Suppressor macrophage (primary cell): ENCODE measurements at places on chromosomes 1 and 21.
A peak's percentile ranks its signal among the peaks of the same experiment; 100 is the strongest.

GRCh38 chr1:16235944-16236510, 956 bp downstream of the CPLANE2 start:
- DNase-seq, result peak; percentile 41

GRCh38 chr1:1118011-1118875, 2.4 kb upstream of the C1orf159 start:
- DNase-seq, result no peak

- DNase-seq, result no peak
Measured at GRCh38 chr1:91559046-91559750, 58.5 kb downstream of the CDC7 start.

DNA sequence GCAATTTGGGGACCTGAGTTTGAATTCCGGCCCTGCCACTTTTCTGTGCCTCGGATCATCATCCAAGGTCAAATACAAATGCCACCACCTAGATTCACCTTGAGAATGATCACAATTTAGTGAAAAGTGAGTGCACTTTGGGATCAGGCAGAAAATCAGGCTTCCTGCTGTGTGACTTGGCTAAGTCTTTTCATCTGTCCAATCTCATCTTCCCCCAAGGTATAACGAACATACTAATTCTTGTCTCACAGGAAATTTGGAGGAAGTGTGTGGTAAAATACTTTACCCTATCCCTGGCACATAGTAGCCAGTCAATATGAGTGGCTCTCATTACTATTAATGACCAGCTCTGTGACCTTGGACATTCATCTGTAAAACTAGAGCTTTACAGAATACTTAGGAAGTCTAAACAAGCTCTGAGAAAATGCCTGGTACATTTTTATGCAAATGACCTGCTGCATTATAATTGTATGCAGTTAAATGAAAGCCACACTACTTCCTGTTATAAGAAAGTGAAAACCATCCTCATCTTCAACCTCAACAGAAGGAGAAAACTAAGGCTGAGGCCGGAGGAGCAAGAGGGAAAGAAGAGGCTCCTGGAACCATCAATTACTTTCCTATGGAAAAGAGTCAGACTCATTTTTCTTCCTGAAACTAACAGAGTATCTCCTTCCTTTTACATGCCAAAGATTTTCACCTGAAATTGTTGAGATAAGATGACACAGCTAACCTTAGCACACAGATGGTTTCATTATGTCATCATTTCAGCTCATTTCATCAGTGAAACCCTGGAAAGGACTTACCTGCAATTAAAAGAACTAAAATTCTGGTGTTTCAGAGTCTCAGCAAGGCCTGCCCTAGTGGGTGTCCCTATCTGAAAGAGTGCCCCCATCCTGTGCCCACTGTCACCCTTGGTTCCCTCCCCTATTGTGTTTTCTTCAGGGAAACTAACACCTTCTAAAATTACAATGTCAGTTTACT, 32.6 kb upstream of the RGS8 start:
- DNase-seq, result no peak

DNA sequence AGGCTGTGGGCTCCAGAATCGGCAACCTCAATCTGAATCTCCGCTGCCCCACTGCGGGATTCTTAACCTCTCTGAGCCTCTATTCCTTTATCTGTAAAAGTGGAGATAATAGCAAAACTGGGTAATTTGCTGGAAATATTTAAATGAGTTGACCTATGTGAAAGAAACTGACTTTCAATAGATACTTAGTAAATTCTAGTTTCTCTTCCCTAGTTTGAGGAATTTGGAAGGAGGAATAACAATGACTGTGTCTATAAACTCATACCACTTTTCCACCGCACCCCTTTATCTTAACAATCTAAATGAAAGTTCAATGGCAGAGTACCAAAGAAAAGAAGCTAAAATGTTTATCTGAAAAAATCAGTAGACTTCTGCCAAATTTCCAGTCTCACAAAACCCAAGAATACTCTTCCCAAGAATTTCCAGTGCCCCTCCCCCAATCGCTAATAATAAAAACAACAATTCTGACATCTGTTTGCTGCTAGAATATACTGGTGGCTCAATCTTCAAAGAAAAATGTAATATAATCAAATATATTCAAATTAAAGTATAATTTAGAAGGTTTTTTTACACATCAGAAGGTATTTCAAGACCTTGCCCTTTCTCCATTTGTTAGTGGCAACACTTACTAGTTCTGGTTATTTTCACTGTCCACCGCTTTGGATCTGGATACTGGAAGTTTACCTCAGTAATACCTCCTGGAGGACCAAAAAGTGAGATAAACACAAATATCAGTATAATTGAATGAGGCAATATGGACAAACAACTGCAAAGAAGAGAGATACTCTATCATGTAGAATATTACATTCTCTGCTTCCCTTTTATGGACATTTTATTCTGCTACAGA, 171.2 kb downstream of the LTN1 start:
- DNase-seq, result no peak

DNA sequence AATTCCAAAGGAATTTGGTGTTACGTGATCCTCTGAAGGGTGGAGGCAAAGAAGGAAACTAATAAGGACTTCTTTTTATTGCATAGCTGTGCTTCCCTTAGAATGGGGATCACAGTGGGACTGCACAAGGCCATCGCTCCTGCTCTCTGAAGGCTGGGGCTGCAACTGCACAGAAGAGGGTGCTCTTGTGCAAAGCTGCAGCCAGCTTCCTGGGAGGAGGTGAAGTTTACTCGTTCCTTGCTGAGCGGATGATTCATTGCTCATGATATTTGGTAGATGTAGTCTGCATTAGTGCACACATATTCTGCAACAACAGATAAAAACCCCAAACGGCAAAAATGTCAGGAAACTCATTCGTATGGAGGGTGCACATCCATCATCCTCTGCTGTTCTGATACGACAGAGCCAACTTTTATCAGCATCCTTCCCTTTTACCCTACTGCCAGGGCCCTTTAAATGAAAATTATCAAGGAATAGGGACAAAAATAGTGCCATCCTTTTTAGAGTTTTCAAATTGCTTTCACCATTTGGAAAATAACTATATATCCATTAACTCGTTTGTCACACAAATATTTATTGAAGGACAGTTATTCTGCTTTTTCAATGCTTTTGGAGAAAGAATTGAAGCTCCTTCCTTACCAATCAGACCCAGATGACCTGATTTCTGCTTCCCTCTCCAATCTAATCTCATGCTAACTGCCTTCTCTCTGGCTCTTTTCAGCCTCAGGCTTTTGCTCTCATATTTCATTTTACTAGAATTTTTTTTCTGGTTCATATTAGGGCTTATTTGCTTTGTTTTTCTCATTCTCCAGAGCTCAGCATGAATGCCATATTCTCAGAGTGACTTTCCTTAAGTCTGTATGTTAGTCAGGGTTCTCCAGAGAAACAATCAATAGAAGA, 263.6 kb downstream of the DUSP10 start:
- peak; percentile 71 for DNase-seq

DNA sequence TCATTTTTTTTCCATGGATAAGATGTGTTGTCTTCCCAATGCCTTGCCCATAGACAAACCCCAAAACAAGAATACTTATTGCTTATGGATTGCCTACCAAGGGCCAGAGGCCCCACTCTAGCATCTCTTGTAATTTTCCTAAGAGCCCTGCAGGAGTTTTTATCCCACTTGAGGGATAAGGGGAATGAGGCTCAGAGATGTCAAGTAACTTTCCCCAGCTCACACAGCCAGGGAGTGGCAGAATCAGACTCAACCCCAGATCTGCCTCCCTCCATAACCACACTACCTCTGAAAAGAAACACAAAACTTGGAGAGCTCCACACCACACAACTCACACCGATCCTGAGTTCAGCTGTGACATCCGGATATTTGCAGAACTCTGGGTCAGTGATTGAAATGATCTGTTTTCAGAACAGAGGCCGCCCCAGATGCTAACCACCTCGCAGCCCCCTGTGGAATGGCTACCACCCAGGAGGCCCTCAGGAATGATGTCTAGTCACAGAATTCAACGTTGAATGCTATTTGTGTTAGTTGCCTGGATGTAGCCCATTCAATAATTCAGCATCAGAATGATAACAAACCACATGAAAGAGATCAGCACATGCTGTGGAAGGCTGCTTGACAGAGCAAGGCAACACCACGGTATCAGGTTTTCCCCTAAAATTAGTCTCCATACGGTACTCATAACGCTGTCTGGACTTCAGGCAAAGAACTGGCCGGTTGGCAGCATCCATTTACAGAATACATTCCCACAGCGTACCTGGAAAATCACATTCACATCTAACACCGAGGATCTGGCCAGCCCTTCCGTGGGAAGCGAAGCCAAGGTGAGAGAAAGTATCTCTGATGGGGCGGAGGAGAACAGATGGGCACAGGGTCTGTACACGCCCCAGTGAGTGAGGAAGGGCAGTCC, 231.9 kb downstream of the TOMM20 start:
- DNase-seq, result no peak

DNA sequence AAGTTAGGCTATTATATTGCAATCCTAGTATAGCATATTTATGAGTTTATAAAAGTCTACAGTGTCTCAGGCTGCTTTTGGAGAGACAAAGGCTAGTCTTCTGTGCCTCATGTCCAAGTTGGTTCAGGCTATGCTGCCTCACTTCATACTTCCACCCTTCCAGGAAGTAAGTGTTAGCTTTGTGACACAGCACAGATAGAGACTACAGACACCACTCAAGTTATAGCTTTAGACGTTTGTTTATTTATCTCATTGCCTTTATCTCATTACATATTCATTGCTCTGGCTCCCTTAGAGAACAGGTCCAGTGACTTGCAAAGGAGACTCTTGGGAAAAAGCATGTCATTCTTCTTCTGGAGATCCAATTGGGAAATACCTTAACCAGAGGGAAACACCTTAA, 22.6 kb upstream of the GBP4 start:
- DNase-seq, result no peak

GRCh38 chr1:209038735-209039134, 544.8 kb upstream of the CAMK1G start:
- DNase-seq, result no peak

DNA sequence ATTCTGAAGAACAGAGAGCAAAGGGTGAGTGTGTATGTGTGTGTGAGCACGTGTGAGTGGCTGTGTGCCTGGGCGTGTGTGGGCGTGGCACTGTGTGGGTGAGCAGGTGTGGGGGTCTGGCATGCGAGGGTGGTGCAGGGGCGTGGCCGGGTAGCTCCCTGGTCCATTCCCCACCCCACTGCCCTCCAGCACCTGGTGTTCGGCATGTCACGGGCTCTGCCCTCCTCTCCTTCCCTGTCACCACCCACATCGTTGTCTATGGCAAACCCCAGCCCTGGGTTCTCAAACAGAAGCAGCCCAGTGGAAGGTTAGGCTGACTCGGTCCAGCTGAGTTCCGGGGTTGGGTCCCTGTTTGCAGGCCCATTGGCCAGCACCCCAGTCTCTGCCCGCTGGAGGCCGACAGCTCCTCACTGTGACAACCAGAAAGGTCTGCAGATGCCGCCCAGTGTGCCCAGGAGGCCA, 39.8 kb downstream of the UBE2G2 start:
- no peak for DNase-seq

DNA sequence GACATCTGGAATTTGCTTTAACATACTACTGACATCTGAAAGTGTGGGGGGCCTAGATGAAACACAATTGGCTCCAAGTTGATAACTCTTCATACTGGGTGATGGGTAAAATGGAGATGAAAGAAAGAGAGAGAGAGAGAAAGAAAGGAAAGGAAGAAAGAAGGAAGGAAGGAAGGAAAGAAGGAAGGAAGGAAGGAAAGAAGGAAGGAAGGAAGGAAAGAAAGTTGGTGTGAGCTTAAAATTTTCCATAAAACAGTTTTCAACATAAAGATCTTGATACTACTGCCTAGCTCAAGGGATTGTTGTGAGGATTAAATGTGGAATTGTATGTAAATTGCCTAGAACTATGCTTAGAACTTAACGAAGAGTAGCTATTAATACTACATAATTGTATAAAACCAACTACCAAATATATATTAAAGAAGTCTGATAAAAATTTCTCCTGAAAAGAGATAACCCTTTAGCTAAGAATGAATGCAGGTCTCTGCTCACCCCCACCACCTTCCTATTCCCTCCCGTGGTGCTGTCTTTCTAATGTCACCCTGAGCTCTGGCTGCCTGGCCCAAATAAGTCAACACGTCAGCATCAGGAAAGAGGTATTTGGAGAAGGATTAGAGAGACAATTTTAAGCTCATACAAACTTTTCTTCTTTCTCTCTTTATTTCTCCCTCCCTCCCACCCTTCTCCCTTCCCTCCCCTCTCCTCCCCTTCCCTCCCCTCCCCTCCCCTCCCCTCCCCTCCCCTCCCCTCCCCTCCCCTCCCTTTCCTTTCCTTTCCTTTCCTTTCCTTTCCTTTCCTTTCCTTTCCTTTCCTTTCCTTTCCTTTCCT, 89.3 kb upstream of the SGIP1 start:
- no peak for DNase-seq

DNA sequence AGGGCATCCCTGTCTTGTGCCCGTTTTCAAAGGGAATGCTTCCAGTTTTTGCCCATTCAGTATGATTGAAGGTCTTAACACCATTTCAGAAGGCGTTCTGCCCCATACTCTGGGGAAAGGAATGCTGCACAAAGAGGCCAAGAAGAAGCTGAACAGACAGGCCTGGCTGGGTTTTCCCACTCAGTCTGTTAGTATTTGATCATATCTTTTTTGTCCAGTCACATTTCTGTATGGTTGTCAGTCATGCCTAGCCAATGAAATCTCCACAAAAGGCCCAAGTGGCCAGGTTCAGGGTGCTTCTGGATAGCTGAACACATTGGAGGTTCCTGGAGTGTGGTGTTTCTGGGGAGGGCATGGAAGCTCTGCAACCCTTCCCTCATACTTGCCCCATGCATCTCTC, 72.1 kb downstream of the NEK7 start:
- no peak for DNase-seq

- DNase-seq, result no peak
Measured at GRCh38 chr1:228426518-228427175, 10.0 kb upstream of the TRIM17 start.

- no peak for DNase-seq
Measured at GRCh38 chr1:84377480-84378095, 20.7 kb upstream of the DNASE2B start.

DNA sequence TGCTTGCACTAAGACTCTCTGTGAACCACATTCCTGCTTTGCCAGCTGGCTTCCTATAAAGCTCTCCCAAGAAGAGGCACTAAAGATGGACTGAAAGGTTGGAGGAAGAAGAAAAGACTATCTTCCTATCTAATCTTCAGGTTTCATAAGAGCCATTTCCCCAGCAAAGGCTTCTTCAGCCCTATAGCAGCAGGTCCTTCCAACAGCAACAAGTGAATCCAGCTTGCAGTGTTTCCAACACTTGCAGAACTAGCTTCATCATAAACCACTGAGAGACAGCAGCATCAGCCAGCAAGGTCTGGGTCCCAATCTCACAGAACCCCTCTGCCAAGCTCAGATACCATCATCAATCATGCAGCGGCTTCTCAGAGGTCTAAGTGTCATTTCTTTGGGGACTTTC, 28.1 kb downstream of the FOXJ3 start:
- no peak for DNase-seq

- no peak for DNase-seq
Measured at GRCh38 chr1:151265446-151266236, 11.1 kb downstream of the PSMD4 start.

GRCh38 chr21:39386194-39386593, 37.3 kb upstream of the HMGN1 start:
- DNase-seq, result no peak
